ENCODE measurements at places on chromosomes 13 and 19.

- peak; percentile 79 for DNase-seq
Measured at GRCh38 chr13:60395971-60396782, 843 bp upstream of the TDRD3 start.

DNA sequence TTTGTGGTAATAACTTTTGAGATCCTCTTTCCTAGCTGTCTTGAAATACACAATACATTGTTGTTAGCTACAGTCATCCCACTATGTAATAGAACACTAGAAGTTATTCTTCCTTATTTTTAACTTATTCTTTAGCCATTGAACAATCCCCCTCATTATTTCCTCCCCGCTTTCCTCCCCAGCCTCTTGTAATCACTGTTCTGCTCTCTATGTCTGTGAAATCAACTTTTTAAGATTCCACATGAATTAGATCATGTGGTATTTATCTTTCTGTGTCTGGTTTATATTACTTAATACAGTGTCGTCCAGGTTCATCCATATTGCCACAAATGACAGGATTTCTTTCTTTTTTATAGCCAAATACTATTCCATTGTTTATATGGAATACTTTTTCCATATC lies 72.9 kb downstream of the SLC10A2 start:
- DNase-seq, result no peak

GRCh38 chr13:37192956-37193355 lies 87.5 kb upstream of the CSNK1A1L start:
- DNase-seq, result no peak

- no peak for DNase-seq
Measured at GRCh38 chr13:113408562-113408961, 44.6 kb upstream of the GRTP1 start.

- no peak for DNase-seq
Measured at GRCh38 chr13:29165840-29166239, 345.7 kb downstream of the MTUS2 start.

DNA sequence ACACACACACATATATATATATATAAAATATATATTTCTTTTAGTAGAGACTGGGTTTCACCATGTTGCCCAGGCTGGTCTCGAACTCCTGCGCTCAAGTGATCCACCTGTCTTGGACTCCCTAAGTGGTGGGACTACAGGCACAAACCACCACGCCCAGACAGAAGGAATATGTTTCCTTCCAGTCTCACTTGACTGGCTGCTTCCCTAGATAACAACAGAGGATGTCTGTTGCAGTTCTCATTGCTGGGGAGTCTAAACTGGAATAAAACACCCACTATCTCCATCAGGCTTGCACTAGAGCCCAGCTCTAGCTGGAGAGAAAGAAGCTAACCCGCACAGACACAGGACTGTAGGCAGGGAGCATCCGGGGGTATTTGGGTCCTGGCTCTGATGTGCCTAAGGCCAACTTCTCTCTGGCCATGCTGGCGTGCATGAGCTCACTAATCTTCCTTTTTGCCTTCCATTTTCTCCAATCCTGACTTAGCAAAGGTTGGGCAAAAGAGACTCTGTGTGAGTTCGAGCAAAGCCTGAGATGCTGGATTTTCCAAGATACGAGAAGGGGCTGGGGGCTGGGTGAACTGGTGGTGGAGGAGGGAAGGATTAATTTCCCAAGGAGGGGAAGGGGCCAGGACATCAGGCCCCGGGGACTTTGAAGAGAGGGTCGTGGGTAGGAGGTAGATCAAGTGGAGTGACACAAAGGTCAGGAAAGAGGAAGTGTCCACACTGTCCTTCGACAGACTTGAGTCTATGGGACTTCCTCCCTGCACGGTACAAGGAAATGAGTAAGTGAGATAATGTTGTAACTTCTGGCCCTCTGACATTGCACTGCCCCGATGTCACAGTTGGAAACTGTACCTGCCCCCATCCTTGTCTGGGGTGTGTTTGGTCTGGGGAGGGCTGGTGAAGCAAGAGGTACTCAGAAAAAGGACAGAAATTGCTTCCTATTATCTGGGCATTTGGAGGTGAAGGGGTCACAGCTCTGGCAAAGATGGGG lies 22.5 kb upstream of the ALOX5AP start:
- DNase-seq, result no peak

- no peak for DNase-seq
Measured at GRCh38 chr13:41722684-41723535, 238.0 kb downstream of the VWA8 start.

Measured in stimulated activated CD4-positive, alpha-beta T cell treated with anti-CD3 and anti-CD28 coated beads, Interleukin-1b, Interleukin-23, amount 100 ng/mL, for 24 hours (primary cell).